ENCODE measurements at places on chromosomes 6 and 20.

DNA sequence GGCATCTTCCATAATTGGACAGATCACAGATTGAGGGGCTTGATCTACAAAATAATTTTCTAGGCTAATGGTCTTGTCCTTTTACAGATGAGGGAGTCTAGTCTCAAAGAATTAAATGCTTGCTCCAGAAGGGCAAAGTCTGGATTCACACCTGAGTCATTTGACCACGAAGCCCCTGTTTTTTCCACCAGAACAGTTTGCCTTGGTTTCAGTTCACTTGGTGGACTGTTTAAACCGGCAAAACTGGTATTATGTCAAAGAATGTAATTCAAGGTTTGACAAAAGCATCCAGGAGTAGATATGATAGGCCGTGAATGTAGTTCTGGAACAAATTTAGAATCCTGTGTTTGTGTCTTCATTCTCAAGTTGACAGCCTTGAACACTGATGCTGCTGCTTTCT lies 3.3 kb downstream of the MYO6 start:
- no peak for DNase-seq

DNA sequence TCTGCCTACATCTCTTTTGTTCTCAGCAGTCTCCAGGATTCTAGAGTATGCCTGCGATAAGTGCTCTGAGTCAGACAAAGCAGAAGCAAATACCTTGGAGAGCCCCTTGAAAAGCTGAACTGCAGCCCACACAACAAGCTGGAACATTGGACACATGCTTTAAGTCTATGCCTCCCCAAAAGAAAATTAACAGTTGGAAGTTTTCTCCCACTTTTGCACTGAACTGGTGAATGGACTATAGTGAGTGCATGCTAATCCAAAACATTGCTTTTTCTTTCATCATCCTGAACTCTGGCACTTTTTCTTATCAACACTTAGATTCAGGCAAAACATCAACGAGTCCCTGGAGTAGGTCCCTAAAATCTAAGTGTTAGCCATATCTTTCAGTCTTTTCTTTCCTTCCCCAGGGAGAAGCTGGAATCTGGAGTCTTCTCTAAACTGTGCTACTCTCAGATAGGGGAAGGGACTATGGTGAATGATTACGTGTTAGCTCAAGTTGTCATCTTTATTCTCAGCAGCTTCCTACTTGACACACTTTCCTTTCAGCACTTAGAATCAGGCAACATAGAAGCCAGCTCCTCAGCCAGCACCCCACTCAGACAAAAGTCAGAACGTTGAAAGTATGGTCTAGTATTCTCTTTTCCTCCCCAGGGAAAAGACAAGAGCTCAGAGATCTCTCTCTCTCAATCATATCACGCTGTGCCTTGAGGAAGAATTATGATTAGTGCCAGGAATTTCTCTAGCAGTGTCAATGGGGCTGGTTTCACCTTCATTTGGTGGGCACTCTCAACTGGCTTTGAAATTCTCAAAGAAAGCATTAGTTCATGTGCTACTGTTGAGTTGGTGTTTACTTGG lies 811.0 kb upstream of the GJE1 start:
- DNase-seq, result no peak

GRCh38 chr20:59701236-59701635 lies 96.9 kb downstream of the PHACTR3 start:
- no peak for DNase-seq

DNA sequence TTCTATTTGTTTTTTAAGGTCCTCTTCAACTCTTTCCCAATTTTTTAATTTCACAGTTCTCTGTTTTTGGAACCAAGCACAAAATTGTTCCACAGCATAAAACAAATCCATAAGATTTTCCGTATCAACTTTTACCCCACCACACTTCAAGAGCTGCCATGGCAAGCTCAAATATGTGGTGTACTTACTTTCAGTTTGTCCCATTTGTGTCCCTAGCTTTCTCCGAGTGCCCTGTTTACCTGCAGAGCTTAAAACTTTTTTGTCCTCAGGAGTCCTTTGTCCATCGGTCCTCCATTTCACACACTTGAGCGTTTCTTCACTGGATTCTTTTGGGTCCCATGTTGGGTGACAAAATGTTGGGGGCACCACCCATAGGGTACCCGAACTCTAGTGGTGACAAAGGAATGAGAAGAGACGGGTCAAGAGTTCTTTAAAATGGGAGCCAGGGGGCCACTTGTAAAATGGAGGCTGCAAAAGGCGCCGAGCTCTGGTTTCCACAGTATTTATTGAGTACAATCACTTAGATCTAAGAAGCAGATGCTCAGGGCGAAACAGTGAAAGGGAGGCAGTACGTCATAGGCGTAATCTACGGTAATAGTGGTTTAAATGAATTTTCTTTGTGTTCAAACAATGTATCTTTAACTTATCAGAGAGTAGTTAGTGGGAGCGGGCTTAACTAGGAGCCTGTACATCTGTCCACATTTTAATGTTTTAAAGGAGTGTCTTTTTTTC lies 39.8 kb upstream of the SERINC1 start:
- no peak for DNase-seq

- DNase-seq, result no peak
Measured at GRCh38 chr6:113620386-113620785, 236.8 kb upstream of the MARCKS start.

GRCh38 chr20:17316316-17317038 lies 89.6 kb downstream of the PCSK2 start:
- no peak for DNase-seq

DNA sequence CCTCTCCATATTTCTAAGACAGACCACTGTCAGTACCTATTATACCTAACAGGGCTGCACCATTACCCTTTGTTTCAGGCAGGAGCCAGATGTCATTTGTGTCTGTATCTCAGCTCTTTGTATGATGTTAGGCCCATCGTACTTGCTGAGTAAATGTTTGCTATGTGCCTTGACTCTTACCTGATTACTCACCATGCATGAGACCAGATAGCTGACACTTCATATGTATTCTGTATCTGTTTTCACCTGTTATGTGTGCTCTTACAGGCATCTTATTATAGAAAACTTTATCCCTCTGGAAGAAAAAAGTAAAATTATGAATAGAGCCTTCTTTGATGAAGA lies 31.7 kb upstream of the ASXL1 start:
- DNase-seq, result no peak

Measured in activated naive CD4-positive, alpha-beta T cell treated with Interleukin-2 at 50 U/mL for 16 hours (primary cell).